ENCODE measurements at places on chromosomes 11 and 22.

GRCh38 chr11:57530215-57530595 lies 349 bp downstream of the TIMM10 start:
- DNase-seq: no peak

DNA sequence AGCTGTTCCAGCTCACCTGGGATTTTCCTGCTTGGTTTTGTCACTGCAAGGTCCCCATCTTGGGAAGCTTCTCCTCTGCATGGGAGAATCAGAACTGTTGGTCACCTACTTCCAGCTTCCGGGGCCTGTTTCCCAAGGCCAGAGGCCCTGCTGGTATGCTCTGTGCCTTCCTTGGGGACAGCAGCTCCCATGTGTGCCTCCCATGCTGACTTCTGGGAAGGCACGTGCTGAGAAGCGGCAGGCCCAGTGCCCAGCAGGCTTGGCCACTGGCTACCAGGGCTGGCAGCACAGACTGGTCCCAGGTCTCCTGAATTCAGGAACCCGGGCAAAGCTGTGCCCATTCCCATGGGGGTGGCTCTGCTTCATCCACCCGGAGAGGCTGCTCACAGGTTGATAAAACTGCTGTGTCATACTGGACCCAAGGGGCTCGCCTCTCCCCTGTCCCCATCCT lies 33.8 kb downstream of the MYEOV start:
- no peak for DNase-seq

- DNase-seq: no peak
Observed at GRCh38 chr11:118295815-118296454, 8.6 kb upstream of the CD3E start.

DNA sequence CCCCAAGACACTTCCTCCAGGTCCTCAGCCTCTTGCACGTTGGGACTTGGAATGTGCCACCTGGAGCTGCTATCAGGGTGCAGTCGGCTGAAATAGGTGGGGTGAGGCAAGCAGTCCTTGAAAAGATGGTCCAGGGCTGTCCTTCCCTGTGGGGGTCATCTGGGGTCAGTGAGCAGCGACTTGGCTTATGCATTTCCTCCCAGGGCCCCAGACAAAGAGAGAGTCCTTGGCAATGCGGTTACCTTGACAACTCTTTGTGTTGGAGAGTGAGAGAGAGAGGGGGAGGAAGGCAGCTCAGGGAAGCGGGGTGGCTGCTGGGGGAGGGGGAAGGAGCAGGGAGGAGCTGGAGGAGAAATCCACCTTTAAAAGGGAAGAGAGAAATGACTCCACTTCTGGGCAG lies 93.8 kb downstream of the MIAT start:
- DNase-seq: no peak

DNA sequence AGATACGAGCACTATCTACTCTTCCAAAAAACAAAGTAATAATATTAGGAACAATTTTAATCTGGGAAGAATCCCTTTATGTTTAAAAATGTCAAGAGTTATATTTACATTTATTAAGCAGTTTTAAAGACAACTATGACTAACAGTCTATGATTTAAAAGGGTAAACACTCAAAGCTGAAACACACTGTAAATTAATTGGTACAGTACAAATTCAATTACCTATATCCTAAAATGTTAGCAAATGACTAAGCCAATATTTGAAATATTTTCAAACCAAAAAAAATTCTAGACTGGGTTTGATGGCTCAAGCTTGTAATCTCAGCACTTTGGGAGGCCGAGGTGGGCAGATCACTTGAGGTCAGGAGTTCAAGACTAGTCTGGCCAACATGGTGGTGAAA lies 36.0 kb upstream of the CHRNA10 start:
- DNase-seq: no peak

DNA sequence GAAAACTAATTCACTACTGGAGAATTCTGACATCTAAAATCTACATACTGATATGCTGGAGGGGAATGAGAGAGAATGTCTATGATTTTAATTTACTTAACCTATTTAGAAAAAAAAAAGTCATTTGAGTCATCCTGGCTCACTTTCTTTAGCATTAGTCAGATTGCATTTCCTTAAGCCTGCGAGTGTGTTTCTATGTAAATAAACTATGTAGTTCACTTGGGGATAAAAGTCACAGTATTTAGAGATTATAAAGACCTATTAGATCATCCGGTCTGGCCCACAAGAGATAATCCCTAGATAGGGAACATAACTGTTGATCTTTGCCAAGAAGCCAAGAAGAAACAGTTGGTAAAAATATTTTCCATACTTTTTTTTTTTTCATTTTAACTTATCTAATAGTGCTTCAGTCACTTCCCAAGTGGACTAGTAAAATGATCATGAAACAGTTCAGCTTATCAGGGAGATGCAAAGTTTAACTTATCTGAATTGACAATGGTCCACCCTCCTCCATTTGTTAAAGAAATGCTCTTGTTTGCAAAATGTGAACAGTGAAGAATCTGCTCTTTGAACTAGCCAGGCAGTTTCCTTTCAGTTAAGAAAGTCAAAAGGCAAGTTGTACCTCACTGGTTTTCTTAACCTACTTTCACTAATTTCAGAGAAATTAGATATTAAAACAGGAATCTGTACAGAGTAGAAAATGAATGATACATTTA lies 21.2 kb upstream of the BLID start:
- no peak for DNase-seq

DNA sequence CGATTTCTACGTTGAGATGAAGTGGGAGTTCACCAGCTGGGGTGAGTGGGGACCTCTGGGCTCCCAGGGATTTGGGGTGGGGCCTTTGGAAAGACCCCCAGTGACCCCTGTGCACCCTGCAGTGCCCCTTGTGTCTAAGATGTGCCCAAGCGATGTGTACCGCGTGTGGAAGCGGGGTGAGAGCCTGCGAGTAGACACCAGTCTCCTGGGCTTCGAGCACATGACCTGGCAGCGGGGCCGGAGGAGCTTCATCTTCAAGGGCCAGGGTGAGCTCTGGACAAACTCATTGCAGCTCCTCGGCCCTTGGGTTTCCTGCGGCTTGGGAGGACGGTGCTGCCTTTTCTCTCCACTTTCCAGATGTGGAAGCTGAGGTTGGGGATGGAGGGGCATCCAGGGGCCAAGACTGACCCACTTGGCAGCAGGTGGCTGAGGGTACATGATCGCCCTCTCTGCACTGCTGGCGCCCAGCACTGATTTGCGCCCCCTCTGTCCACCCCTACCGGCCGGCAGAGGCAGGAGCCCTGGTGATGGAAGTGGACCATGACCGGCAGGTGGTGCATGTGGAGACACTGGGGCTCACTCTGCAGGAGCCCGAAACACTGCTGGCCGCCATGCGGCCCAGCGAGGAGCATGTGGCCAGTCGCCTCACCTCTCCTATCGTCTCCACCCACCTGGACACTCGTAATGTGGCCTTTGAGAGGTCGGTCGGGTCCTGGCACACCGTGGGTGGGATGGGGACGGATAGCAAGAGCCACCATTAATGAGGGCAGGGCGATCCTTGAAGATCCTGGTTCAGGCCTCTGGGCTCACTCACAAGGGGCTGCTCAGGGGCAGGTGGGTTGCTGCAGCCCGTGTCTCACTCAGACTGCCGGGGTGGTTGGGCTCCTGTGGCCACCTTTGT lies 2.6 kb downstream of the ANKRD13D start:
- no peak for DNase-seq

- no peak for DNase-seq
Observed at GRCh38 chr11:26021017-26021416, 310.9 kb upstream of the ANO3 start.

DNA sequence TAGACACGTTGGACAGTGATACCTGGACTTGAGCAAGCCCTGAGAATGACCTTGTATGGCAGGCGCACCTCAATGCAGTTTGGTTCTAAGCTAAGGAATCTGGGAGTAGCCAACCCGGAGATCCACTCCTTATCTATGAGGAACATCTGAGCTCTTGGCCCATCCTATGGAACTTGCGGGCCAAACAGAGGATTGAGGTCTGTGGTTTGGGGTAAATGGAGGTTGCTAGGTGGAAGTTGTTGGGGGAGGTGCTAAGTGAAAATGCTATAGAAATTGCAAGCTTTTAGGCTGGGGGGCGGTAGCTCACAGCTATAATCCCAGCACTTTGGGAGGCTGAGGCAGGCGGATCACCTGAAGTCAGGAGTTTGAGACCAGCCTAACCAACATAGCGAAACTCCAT lies 8.9 kb downstream of the GDPD5 start:
- no peak for DNase-seq

DNA sequence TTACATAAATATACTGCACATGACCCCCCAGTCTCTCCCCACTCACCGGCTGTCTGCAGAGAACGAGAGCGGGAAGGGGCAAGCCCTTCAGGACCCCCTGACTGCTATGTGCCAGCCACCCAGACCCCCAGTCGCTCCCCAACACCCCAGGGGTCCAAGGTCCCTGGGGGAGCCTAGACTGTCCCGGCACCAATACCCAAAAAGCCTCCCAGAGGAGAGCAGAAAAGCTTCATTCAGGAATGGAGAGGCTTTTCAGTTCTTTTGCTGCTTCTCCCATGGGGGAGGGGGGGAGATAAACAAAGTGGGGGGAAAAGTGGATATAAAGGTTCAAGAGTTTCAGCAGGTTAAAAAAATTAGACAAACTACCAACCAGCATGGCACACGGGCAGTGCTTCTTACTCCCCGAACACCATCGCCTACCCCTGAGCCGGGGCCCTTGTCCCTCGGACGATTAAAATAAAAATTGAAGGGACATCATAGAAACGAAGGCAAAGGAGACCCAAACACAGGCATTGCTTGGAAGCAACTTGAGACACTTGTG lies 1.3 kb downstream of the CSNK1E start:
- no peak for DNase-seq

DNA sequence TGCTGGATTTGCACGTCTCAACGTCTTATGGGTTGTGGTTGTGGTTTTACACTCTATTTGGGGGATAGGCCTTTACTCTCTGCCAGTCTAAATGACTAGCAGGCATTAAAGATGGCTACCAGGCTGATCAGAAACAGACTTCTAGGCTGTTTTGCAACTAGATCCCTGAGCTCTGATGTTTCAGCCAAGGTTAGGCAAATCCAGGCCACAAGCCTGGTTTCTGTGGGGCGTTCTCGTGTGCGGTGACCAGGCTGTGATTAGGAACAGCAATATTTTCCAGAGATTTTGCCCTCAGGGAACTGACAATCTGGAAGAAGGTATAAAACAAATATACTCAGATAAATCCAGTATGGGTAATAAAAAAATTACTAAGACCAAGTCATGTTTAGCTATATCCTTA lies 502.4 kb downstream of the INSC start:
- DNase-seq: no peak

DNA sequence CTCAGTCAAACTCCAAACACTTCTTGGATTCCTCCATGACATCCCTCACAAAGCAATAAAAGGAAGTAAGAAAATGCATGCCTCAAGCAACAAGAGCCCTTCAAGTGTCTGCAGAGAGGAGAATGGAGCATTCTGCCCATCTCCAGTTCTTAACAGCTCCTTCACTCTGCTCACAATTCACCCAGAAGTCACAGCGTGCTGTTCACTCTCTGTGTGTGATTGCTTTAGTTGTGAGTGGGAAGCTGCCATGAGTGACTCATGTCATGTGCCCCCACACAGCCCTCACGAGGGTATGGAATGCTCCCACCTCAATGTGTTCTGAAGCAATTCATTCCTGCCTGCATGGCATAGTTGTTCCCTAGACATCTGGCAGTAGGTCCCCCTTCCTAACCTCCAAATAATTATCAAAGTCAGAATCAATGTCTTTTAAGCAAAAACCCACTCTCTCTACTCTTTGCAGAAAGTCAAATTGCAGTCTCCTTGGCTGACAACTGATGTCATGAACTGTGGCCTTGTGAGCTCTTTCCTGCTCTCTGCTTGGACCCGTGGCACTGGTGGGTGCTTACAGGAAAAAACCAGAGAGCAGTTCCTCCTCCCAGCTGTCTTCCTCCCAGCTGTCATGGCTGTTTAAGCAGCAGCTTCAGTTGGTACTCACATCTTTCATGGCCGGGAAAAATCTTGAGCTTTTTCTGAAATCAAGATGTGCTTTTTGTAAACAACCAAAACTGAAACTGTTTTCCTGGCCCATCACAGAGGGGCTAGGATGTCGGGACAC lies 112.1 kb upstream of the SPON1 start:
- DNase-seq: no peak

DNA sequence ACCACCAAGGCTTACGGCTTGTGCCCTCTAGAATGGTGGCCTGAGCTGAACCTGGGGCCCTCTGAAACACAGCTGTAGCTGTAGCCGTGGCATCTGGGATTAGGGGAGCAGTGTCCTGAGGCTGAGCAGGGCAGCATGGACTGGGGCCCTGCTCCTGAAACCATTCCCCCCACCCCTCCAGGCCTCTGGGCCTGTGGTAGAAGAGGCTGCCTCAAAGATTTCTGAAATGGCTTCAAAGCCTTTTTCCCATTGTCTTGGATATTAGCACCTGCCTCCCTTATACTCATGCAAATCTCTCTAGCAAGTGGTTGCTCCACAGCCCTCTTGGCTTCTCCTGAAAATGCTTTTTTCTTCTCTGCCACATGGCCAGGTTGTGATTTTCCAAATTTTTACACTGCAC lies 106.9 kb downstream of the CTNND1 start:
- DNase-seq: no peak

DNA sequence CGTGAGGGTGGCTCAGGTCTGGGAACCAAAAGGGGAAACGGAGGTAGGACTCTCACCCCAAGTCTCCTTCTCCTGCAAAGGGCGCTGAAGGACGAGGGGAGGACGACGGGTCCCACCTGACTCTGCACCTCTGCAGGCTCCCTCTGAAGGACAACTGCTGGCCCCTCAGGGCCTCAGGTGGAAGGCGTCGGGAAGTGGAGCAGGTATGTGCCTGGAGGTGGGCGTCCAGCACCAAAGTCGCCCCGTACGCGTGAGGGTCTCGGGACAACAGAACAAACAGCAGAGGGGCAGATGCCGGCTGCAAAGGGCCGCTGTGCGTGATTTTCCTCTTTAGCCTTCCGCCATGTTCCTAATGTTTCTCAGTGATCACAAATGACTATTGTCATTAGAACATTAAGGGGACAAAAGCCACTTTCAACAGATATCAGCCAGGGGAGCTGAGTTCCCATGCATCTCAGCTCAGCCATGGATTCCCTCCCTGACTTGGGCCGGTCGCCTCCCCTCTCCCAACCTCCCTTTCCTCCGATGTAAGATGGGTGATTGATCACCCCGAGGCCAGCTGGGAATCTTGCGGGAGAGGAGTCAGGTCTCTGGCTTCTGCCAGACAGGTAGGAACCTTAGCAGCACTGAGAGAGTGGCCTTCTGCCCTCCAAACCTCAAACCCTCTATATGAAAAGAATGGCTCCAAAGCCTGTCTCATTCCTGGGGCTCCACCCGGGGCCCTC lies 836 bp downstream of the SLC16A8 start:
- no peak for DNase-seq

- no peak for DNase-seq
Observed at GRCh38 chr11:21771097-21771496, 421.8 kb upstream of the ANO5 start.

- no peak for DNase-seq
Observed at GRCh38 chr11:116814502-116814901, 8.6 kb downstream of the APOA4 start.

- DNase-seq: no peak
Observed at GRCh38 chr11:19805827-19806226, 93.2 kb downstream of the NAV2 start.

GRCh38 chr11:33694346-33695050 lies 6.1 kb downstream of the C11orf91 start:
- no peak for DNase-seq
